ENCODE measurements at places on chromosomes 7 and 10.
A peak's percentile ranks its signal among the peaks of the same experiment; 100 is the strongest.

GRCh38 chr10:17216217-17216900 lies 11.7 kb upstream of the VIM start:
- DNase-seq = no peak

GRCh38 chr7:22550514-22551030 lies 50.6 kb upstream of the STEAP1B start:
- no peak for DNase-seq

- DNase-seq = no peak
These were observed 193.1 kb downstream of the COBL start for GRCh38 chr7:51123322-51124019.

- DNase-seq = no peak
These were observed 36.6 kb upstream of the BHLHA15 start for GRCh38 chr7:98174334-98175259.

DNA sequence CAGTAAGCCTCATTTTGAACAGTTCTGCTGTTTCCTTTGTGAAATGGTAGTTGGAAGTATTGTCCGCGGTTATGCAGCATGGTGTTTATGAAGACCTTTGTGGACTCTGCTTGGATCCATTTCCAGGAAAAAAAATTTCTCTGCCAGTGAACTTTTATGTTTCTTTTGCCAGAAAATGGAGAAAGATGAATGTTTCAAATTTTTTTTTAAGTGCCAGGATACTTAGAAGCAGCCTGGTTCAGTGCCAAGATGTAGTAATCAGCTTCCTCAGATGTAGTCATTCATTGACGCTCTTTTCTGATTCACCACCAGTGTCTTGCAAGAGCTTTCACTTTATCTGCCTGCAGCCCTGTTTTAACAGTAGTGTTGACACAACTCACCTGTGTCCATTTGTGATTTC lies 258.2 kb downstream of the SDK1 start:
- DNase-seq = no peak

DNA sequence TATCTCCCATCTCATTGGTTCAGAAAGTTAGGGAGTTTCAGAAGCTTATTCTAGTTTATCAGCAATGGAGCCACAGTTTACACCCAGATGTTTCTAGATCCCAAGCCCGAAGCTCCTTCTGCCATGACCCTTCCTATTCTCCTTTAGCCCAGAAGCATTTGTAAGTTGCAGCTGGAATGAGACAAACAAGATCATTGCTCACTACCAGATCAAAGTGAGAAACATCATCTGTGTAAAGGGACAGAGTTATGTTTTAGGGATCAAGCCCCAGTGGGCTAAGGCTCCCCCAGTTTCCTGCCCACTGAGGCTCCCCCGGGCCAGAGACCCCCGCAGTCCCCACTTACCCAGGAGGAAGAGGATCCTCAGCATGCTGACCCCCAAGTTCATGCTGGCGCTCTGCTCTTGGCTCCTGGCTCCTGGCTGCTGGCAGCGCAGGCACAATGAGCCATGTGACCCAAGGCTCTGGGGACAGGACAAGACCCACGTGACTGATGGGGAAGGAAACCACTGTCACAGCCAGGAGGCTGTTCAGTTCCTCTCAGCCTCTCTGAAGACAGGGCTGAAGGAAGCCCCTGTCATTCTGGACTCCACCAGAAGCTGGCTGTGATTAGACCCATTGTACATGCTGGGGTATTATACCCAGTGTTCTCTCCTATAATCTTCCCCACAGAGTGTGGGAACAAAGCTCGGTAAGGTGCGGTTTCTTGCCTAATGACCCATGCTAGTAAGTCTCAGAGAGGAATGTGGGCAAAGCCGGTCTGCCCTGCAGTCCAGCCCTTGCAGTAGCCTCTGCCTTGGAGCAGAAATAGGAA lies at the start of gene TMEM273:
TSS of gene TMEM273 (minus strand) at position 442 of the 812 bp plus-strand sequence. CDS start at position 387, 55 bp downstream.
- no peak for DNase-seq

GRCh38 chr7:139570119-139570518 lies 46.6 kb downstream of the CLEC2L start:
- DNase-seq = no peak

GRCh38 chr10:112548535-112549276 lies 101.7 kb downstream of the VTI1A start:
- no peak for DNase-seq

DNA sequence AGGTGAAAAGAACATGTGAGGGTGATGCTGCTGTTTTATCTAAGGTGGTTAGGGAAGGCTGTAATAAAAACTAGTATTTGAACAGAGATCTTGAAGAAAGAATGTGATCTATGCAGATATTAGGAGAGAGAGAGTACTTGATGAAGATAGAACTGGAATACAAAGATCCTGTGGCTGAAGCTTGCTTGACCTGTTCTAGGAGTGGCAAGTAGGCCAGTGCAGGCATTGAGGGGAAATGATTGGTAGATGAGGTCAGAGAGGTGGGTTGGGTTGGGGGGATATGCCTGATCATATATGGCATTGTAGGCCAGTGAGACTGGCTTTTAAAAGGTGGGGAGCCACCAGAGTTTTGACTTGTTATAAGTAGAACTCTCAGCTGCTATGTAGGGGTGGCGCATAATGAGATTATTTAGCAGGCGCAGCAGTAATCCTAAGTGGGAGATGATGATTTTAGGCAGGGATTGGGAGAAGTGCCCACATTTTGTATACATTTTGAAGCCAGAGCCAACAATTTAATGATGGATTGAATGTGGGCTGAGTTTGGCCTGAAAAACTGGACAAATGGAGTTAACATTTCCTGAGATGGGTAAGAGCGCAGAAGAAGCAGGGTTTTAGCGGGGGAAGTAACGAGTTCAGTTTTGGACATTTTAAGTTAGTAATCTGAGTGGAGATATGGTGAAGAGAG lies 8.2 kb downstream of the CCSER2 start:
- DNase-seq = no peak

DNA sequence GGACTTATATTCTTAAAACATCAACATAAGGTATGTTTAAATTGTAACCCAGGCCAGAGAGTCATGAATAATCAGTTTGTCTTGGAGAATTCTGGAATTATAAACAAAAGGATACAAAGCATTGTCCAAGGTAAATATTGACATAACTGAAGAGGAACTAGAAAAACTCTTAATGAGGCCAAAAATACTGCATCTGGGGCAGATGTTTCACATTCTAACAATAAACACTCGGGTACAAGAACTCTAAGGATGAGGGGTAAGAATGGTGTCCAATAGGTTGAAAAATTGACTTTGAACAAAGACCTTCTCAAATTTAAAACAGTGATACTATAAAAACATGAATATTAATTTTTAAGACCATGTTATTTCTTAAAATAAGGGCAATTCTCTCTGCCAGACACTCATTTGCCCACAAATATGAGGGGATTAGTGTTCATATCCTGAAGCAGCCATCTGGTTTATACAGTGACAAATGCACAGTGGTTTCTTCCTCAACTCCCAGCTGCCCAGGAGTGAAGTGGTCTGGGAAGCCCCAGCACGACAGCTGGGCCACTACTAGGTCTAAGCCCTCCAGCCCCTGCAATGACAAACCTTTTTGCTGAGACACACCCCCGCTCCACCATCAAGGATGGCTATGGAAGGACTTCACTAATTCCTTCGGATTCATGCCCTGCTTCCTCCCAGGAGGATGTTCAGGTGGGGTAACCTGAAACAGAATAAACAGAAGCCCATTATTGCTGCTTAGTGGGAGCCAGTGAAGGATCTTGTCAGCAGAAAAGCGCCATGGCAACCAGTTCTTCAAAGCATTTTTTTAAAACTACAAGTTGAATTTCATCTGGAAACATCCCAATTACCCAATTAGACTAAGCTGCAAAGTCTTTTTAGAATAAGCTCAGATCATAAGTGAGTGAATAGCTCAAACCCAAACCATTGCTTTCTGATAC lies 107.5 kb upstream of the ARID5B start:
- DNase-seq = peak; percentile 10

GRCh38 chr10:16735671-16736070 lies 81.6 kb downstream of the RSU1 start:
- DNase-seq = no peak

GRCh38 chr7:37786741-37787569 lies 61.4 kb upstream of the NME8 start:
- no peak for DNase-seq

- no peak for DNase-seq
These were observed 306.2 kb upstream of the PITRM1 start for GRCh38 chr10:3478632-3479240.

GRCh38 chr7:450036-450435 lies 69.6 kb downstream of the PDGFA start:
- DNase-seq = no peak

GRCh38 chr10:104028823-104029520 lies 56.7 kb downstream of the COL17A1 start:
- DNase-seq = no peak

GRCh38 chr7:32891800-32892520 lies 400 bp upstream of the KBTBD2 start:
- DNase-seq = peak; percentile 97

GRCh38 chr7:32941681-32942414 lies 15.4 kb upstream of the FKBP9 start:
- DNase-seq = peak; percentile 30

DNA sequence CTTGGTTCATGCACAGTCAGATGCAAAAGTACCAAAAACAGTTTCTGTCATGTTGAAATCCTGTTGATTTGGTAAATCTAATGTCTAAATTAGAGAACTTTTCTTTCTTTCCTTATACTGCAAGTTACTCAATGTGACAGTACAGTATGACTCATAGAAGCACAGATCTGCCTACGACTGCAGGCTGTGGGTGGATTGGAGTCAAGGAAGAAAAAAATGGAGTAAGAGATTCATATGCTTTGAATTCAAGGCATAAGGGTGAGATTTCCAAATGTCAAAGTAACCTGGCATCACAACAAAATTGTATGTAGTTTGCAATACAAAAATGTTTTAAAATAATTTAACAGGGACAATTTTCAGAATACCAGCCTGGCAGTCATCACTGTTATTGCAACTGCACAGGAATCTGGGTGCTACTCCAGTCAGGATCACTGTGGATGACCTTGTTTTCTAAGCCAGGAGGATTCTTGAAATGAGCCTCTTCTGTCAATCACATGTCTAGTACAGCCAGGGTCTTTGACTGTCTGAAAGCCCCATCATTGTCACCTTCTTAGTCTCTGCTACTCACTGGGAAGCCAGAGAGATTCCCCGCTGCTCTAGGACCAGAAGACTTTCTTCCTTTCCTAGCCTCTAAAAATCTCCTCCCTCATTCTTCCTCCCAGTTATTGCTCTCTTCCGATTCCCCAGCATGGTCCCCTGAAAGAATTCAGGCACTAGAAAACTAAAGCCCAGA lies 83.6 kb downstream of the CD36 start:
- no peak for DNase-seq

- no peak for DNase-seq
These were observed 176.2 kb upstream of the CHRM2 start for GRCh38 chr7:136692221-136692620.

DNA sequence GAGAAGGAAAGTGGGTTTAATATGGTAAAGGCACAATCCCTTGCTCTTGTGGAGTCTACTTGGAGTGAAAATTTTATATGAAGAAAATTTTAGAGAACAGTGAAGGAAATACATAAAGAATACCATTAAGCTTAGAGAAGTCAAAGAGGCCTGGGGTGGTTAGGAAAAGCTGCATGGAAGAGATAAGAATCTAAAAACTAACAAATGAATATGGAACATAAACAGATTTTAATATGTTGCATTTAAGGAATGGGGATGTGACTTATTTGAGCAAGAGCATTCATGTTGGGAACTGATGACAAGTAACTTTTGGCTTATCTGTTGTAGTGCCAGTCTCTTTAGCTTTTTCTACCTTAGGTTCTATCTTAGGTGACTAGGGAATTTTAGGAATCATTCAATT lies 31.0 kb downstream of the AHR start:
- no peak for DNase-seq

DNA sequence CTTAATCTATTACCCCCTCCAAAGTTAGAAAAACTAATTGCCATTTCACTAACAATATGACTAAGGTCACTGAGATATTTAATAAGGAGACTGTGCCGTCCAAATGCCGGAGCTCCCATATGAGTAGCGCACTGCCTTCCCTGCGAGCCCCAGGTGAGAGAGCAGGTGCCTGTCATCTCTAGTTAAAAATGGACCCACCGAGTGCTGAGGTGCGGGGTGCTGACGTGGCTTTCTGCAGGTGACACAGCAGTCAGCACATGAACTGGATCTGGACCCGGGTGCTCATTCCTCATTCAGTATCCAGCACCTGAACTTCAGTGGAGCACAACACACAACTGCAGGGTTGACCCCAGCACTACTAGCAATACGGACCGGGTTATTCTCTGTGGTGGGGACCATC lies 138.0 kb upstream of the NPS start:
- DNase-seq = no peak

DNA sequence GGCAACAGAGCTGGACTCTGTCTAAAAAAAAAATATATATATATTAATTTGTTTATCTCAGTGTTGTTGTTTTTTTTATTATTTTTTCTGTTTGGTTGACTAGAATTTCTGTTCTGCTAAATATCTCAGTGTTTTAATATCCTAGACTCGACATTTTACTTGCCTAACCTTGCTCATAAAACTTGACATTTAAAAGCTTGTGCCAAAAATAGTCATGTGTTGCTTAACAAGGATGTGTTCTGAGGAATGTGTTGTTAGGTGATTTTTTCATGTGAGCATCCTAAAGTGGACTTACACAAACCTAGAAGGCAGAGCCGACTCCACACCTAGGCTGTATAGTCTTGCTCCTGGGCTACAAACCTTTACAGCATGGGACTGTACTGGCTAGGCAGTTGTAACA lies 23.1 kb downstream of the NRBF2 start:
- DNase-seq = no peak

DNA sequence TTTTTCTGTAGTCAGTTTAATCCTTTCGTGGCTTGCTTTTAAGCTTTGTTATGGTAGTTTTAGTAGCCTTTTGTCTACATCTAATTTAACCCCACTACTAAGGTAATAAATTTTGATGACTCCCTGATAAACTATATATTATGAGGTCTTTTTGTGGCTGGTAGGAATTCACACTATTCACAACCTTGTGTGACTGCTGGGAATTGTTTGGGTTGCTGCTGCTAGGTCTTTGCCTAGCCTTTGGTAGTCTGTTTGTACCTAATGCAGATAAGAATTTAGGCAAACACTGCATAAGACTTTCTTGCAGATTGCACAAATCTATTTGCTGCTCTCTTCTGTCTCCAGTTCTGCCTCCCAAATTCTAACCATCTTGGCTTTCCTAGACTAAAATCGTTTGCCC lies 58.3 kb downstream of the SHOC2 start:
- DNase-seq = no peak

GRCh38 chr7:133861876-133862275 lies 265.3 kb upstream of the LRGUK start:
- DNase-seq = no peak

Data from NCI-H510A (cell line).